Activated naive CD4-positive, alpha-beta T cell treated with anti-CD3 and anti-CD28 coated beads, Interleukin-2, amount 50 U/mL, for 16 hours (primary cell): ENCODE measurements at places on chromosomes 2 and 18.
A peak's percentile ranks its signal among the peaks of the same experiment; 100 is the strongest.

- no peak for DNase-seq
These were observed 17.2 kb downstream of the THOC1 start for GRCh38 chr18:250685-251084.

- no peak for DNase-seq
These were observed 30.4 kb downstream of the CTAGE1 start for GRCh38 chr18:22387364-22387763.

DNA sequence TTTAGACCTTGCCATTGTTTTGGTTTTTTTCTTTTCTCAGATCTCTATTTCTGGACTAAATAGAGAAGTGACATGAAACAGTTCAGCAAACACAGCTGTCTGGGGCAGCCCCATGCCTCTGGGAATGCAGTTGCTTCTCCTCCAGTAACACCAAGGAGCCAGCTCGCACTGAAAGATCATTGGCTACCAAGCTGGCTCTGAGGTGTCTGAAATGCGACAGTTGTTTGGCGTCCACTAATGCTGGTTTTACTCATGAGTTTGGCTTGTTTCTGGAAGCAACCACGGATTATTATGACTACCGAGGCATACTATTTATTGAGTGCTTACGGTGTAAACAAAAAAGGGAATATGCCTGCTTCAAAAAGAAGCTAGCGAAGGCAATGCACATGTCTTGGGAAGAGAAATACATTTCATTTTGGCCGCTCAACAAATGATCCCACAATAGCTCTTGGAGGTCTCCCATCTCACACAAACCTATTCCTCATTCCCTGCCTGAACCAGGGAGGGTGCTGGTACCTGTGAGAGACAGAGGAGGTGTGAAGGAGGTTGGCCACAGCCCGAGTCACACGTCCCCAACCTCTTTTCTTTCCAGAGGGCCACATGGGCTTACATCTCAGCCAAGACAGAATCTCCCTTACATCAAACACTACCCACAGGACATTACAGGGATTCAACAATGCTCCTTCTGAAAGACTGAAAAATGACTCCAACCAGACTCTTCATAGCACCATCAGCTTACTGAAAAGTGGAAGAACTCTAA is 37.5 kb upstream of the NEB start:
- no peak for DNase-seq

GRCh38 chr2:165868211-165868610 is 74.2 kb upstream of the GALNT3 start:
- DNase-seq, result no peak

DNA sequence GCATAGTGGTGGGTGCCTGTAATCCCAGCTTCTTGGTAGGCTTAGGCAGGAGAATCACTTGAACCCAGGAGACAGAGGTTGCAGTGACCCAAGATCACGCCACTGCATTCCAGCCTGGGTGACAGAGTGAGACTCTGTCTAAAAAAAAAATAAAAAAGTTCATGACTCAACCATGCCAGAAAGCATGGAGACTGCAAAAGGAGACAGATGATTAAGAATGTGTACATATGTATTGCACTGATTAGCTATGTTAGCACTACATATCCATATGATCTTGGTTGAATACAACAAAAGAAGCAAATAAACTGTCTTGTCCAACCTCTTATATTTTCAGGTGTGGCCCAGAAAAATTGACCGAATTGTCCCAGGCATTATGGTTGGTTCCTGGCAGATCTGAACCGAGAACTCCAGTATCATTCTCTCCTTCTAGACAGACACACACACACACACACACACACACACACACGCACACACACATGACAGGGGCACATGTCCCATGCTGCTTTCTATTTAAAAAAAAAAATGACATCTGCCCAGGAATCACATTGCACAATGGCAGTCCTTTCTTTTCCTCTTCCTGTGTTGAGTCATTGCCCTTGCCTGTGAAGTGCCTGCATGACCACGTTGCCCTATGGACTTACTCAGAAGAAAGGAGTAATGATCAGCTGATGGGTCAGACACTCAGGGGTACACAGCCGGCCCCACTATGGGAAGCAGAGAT is 65.6 kb downstream of the MYCN start:
- DNase-seq, result no peak

DNA sequence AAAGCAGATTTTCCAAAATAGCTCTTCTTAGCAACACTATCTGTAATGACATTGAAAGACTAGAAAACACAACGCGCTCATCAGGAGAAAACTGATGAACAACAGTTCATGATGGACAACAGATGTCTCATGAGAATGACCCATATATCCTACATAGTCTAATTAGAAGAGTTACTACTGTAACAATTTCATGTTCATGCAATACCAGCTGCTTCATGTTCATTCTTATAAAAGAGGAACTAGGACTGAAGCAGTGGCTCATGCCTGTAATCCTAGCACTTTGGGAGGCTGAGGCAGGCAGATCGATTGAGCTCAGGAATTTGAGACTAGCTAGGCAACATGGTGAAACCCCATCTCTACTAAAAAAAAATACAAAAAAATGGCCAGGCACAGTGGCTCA is 22.7 kb downstream of the TRAPPC8 start:
- DNase-seq, result no peak

DNA sequence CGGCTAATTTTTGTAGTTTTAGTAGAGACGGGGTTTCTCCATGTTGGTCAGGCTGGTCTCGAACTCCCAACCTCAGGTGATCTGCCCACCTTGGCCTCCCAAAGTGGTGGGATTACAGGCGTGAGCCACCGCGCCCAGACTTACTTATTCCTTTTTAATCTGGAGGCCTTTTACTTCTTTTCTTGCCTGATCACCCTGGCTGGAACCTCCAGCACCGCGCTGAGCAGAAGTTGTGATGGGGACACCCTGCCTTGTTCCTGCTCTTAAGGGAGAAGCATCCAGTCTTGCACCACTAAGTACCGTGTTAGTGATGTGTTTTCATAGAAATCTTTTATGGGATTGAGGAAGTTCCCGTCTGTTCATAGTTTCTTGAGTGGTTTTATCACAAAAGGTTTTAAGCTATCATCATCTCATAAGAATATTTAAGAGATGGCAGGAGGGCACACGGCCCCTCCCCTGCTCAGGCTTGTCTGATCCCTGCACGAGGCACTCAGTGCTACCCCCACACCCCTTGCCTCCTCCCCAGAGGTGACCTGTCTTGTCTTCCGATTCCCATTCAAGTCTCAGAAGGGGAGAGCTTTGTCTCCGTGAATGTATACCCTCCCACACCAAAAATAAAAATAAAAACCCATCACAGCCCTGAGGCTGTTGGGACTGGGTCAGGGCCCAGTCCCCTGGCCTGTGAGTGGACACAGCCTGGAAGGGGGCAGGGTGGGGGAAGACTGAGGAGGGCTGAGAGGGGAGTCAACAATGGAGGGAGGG is 65.3 kb upstream of the SMAD7 start:
- DNase-seq, result no peak

GRCh38 chr2:29120846-29121245 is 5.6 kb downstream of the CLIP4 start:
- no peak for DNase-seq

GRCh38 chr18:39314595-39314994 is 1749.0 kb upstream of the CELF4 start:
- DNase-seq, result no peak

- no peak for DNase-seq
These were observed 257.2 kb downstream of the DYSF start for GRCh38 chr2:71710367-71711132.

GRCh38 chr2:194705398-194705797 is 951.6 kb upstream of the SLC39A10 start:
- DNase-seq, result no peak

DNA sequence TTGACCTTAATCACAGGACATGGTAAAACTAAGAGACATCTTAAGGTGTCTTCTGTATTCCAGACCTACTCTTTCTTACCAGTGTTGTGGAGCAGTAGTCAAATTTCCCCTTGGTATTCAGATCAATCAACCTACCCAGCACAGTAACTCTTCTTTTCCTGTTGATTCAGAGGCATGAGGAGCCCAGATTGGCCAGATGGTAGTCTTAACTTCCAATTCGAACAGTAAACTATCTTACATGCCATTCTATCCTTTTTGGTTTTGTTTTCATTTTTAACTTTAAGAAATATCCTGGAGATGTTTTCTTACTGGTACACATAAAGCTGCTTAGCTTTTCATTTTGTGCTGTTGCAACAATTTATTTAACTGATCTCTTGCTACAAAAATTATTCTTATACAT is 630.3 kb upstream of the PKDCC start:
- no peak for DNase-seq

GRCh38 chr2:239834143-239834542 is 191.0 kb downstream of the NDUFA10 start:
- no peak for DNase-seq

DNA sequence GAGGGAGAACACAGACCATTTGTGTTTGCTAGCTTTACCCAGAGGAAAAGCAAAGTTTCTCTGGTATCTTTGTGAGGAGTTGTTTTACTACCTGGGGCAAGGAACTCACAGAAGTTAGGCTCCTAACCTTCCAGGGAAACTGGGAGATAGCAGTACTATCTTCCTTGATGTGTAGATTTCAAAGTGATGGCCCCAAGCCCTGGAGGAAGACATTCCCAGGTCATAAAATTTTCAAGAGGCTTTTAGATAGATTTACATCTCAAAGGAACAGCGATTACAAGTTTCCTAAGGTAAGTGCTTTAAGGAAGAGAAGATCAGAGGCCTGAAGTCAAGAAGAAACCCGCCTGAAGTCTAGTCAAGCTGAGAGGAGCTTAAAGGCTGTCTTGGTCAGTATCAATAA is 1187.8 kb upstream of the TMEFF2 start:
- no peak for DNase-seq

GRCh38 chr2:176297067-176297466 is 27.8 kb downstream of the MTX2 start:
- no peak for DNase-seq

DNA sequence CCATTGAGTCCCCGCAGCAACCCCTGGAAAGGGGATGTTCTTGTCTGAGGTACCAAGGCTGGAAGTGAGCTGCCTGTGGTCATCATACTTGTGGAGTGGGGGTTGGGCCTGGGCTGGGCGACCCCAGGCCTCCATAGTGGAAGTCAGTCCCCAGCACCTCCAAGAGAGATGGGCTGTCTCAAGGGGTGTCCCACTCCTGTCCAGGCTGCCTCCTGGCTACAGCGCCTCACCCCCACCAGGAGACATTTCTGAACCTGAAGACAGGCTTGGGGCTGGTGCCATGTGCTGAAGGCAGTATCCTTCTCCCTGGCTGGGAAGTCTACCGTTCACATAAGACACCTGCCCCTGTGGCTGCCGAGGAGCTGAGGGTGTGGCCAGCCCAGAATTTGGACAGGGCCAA is 28.9 kb downstream of the INHBB start:
- no peak for DNase-seq

GRCh38 chr2:238123218-238123971 is 15.1 kb upstream of the KLHL30 start:
- no peak for DNase-seq

- peak; percentile 63 for DNase-seq
These were observed 26.8 kb downstream of the MPHOSPH10 start for GRCh38 chr2:71157124-71157793.

GRCh38 chr2:232329716-232330067 is 48.9 kb upstream of the ALPP start:
- no peak for DNase-seq

- no peak for DNase-seq
These were observed 62.4 kb downstream of the SATB2 start for GRCh38 chr2:199395311-199395710.

DNA sequence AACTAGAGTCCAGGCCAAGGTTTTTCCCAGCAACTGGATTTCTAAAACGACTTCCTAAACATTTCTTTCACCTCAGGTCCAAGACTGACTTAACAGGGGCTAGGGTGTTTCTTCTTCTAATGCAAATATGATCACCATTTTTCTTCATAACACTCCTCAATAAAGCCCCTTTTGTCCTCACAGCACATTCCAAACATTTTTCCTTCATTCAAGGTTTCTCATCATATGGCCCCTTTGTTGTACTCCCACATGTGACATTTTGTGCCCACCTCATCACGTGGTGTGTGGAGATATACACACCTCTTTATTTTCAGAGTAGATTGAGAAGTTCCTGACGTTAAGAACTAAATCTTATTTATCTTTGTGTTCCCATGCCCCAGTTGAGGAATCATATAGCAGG is 3.9 kb upstream of the CDH7 start:
- DNase-seq, result no peak

DNA sequence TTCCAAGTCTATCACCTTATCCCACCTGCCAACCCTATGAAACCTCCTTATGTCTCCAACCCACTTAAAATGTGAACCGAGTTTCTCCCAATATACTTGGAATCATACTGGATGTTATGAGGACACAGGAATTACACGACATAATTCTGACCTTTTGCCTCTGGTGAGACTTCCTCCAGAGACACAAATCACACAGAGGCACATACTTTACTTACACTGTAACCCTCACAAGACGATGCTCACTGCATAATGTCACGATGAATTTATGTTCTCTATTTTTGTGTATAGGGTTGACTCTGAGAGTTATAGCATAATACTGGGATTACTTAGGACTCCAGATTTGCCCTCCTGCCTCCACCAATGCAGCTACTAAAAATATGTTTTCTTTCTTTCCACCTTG is 28.0 kb upstream of the SETBP1 start:
- DNase-seq, result no peak

- DNase-seq, result no peak
These were observed 80.4 kb downstream of the STPG4 start for GRCh38 chr2:47074691-47075090.

DNA sequence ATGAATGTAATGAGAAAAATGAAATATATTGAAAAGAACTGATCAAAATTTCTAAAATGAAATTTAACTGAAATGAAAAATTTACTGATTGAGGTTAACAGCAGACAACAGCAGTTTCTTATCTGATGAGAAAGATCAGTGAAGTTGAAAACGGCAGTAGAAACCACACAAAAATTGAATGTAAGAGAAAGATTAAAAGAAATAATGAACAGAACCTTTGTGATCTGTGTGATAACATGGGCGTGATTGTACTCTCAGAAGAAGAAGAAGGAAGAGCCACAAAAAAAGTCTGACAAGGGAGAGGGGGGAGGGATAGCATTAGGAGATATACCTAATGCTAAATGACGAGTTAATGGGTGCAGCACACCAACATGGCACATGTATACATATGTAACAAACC is 45.2 kb downstream of the FAM117B start:
- no peak for DNase-seq

DNA sequence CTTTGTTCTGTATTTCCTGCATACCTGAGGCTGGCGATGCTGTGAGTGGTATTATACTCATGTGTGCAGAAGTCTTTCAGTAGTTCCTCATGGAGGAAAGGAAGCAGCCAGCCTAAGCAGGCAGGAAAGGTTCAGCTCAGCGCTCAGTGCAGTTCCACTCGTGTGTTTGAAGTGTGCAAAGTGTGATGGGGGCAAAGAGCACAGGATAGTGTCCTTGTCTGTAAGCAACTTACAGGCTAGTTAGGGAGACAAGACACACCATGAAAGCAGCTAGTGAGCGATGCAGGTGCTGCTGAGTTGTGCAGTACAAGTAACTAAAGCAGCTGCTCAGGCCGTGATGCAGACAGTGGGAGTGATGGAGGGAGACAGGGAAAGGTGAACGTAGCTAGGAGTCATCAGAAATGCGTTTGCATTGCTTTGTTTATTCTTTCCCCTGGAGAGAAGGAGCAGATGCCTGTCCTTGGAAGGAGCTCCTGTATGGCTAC is 146.2 kb downstream of the LDLRAD4 start:
- no peak for DNase-seq
